ENCODE measurements at places on chromosomes 13 and 19. TPM values are rescaled to one million over a fixed set of nuclear protein-coding genes. Genes with fewer than 3 reads are reported as not detected.

PCSK4 gene
- 0.99 TPM for total RNA-seq

GRCh38 chr13:49219647-49220035, 497 bp upstream of the MLNR start:
- no peak for DNase-seq

DNA sequence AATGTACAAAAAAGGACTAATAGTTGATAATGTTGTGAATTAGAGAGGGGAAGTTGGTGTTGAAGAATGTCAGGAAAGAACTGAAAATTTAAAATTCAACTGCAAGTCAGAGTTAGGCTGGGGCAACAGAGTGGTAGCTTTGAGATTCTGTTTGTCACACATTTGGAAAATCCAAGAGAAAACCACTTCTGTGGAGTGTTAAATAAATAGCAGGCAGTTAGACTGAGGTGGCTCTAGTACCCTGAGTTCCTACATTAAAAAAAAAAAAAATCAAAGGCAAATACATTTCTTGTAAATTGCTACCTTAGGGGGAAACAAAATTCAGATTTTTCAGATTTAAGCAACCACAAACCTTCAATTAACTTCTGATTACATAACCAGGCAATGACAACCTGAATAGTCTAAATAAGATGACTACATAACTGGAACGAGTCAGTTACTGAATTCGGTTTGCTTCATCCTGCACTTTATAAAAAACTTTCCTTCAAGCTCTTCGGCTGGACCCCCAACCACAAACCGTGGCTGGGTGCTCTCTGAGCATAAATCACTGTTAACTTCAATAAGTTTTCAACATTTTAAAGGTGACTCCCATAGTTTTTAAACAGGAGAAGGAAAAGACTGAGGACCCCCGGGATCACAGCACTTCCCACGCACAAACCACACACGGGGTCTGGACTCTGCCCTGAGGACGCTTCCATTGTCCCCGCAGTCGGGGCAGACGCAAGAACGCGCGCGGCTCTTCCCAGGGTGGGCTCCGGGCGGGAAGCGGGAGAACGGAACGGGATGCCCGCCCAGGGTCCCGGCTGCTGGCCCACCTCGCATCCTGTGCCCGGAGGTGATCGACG, 725 bp downstream of the ZNF682 start:
- no peak for DNase-seq

GNG8 gene
- not detected for total RNA-seq

DNA sequence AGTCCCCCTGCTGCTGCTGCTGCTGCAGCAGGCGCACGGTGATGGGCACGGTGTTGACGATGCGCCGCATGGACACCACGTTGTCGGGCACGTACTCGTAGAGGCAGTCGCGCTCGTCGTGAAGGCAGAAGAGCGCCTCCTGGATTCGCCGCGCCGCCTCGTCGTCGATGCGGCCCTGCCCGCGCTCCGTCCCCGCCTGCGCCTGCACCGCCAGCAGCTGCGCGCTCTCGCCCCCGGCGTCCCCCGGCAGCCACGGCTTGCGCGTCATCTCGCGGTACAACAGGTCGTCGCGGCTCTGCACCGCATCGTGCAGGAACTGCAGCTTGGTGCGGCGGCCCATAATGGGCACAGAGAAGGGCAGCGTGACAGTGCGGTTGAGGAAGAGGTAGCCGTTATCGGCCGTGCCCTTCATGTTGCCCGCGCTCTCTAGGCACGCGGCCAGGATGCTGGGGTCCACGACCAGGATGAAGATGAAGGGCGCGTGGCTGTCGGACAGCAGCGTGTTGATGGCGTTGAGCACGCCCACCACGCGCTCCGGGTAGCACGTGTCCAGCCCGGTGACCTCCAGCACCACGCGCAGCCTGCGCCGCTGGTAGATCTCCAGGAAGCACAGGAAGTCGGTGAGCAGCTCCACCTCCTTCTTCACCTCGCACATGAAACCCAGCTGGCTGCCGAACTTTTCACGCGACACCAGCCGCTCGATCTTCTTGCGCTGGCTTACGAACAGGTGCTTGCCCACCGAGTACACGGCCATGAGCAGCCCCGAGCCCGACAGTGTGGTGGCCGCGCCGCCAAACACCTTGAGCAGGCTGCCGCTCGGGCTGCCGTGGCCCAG, 8.1 kb downstream of the NKPD1 start:
- DNase-seq, result no peak

DNA sequence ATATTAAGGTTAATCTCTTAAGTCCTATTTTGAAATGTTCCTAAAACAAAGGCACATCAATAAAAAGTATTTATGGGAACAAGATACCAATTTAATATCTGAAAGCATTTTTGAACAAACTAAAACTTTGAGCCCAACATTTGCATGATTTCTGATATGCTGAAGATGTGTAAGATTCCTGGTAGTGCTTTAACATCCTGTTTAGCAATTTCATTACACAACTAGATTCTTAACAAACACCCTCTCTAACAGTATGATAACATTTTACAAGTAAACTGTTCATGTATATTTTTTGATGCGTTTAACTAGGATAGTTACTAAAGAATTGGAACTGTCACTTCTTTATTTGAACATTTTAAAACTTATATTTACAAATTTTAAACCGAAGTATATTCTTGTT, 63.9 kb downstream of the DACH1 start:
- no peak for DNase-seq

- DNase-seq, result no peak
Measured at GRCh38 chr19:17454576-17455071, 6.1 kb downstream of the NXNL1 start.
